ENCODE measurements at places on chromosomes 7 and 10.

- no peak for DNase-seq
These were observed 384.9 kb downstream of the THSD7A start for GRCh38 chr7:11447106-11447505.

- DNase-seq: no peak
These were observed 22.0 kb downstream of the SUN3 start for GRCh38 chr7:48006866-48007265.

DNA sequence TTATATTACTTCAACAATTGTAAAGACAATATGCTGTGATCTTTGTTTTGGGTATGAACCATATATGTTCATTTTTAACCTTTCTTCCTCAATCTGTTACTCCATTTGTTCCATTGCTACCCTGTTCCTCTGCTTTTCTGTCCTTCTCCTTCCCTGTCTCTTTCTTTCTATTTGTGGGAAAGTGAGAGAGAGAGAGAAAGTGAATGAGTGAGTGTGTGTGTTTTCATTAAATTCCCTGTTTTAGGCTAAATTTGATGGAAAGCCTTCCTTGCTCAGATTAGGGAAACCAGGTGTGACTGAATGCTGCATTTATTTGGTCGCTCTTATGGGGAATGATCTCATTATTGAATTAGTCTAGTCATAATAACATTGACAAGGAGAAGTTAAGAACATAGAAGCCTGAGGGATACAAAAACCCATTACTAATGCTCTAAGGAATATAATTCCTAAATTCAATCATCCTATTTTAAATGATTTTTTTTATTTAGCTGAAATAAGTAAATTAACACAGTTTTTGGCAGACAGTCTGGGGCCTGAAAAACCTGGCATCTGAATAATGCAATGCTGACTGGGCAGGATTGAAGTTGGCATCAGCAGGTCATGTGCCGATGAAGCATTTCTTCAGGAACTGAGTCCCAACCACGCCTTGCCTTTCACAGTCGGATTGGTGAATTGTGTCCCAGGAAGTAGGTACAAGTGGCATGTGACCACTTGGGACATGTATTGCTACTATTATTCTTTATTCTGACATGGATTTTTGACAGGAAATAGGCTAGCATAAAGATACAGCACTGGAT lies 117.6 kb upstream of the LRGUK start:
- DNase-seq: no peak

DNA sequence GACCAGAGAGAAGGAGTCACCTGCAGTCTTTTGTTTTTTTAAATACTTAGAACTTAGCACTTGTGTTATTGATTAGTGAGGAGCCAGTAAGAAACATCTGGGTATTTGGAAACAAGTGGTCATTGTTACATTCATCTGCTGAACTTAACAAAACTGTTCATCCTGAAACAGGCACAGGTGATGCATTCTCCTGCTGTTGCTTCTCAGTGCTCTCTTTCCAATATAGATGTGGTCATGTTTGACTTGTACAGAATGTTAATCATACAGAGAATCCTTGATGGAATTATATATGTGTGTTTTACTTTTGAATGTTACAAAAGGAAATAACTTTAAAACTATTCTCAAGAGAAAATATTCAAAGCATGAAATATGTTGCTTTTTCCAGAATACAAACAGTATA lies 13.5 kb downstream of the GHITM start:
- DNase-seq: no peak

DNA sequence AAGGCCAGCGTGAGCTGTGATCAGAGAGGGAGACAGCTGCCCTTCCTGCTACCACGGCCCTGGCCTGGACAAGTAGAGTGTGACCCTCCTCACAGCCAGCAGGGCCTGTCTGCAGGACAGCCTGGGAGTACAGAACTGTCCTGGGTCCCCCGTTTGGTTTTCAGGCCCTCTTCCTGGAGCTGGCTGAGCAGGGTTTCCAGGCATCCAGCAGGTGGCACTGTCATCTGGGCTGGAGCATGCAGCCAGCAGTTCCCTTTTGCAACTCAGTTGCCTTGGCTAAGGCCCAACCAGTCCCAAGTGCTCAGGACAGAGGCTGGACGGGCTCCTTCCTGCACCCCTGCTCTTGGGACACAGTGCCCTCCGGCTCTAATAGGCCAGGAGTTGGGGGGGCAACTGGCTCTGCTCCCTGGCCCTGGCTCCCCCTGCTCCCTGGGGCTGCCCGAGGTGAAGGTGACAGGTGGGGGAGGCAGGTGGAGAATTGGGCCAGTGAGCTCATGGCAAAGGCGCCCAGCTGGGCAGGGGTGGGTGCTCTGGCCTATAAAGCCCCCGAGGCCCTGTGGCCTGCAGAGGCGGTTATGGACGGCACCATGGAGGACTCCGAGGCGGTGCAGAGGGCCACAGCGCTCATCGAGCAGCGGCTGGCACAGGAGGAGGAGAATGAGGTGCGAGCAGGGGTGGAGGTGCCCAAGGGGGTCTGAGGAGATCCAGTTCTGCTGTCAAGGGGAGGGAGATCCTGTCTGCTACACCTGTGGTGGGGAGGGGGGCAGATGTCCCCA lies at the start of gene ANKRD2:
Gene ANKRD2 (plus strand): TSS at position 566 of the 776 bp plus-strand sequence. CDS start 10 bp downstream, at position 576.
- no peak for DNase-seq

GRCh38 chr10:62831346-62831745 lies 15.2 kb upstream of the EGR2 start:
- no peak for DNase-seq

- DNase-seq: no peak
These were observed 181.9 kb downstream of the USP6NL start for GRCh38 chr10:11429439-11430052.

DNA sequence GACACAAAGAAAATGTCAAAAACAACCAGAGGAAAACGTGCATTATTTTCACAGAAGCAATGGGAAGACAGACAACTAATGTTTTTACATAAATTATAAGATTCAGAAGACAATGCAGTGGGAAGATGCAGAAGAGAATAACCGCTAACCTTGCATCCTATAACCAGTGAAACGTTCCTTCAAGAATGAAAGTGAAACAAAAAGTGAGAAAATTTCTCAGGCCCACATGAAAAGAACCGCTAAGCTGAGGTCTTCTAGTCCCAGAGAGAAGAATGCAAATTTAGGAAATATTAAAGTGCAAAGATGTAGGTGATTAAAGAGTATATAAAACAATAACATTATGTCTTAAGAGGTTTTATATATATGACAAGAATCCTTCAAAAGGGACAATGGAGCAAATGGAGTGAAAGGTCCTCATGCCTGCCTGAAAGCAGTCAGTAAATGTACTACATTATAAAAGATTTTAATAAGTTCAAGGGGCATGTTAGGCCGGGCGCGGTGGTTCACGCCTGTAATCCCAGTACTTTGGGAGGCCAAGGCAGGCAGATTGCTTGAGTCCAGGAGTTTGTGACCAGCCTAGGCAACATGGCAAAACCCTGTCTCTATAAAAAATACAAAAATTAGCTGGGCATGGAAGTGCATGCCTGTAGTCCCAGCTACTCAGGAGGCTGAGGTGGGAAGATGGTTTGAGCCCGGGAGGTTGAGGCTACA lies 43.1 kb upstream of the DDC start:
- DNase-seq: no peak

DNA sequence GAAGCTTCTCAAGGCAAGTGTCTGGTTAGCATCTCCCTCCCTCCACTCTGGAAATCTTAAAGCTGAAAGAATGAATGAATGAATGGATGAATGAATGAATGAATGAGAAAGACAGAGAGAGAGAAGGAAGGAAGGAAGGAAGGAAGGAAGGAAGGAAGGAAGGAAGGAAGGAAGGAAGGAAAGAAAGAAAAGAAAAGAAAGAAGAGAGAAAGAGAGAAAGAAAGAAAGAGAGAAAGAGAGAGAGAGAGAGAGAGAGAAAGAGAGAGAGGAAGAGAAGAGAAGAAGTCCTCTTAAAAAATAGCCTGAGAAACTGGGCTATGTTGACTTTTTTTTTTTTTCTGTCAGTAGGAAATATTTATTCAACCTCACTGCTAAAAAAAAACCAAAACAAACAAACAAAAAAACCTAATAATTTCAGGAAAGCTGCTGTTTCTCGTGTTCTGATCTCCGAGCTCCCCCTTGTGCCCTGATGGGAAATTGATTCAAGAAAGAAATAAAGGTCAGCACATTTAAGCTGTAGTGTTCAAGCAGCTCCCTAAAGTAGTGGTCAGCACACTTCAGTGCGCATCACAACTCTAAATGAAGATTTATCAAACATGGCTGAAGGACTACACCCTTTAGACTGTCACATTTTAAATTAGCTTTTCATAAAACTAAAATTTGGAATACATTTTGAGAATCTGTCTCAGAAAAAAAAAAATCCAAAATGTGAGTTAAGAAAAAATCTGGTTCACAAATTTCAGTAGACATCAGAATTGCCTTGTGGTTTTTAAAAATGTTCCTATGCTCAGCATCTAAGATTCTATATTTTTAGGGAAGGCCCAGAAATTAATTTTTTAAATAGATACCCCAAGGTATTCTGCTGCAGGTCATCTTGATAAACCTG lies 154.3 kb downstream of the ELAPOR2 start:
- no peak for DNase-seq

DNA sequence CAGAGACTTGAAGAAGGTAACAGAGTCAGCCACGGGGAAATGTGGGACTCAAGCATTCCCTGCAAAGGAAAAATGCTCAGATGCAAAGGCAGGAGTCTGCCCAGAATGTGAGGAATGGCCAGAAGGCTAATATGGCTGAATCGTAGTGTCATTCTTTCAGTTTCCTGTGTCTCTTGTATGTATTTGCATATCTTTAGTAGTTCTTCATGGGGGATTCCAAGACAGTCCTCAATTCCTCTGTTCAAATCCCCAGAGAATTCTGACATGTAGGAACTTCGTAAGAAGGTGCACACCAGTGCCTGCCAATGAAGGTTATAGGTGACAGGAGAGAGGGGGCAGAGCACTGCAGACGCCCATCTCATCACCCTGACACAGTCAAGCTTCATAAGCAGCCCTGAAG lies 154.4 kb downstream of the CACNB2 start:
- DNase-seq: no peak

DNA sequence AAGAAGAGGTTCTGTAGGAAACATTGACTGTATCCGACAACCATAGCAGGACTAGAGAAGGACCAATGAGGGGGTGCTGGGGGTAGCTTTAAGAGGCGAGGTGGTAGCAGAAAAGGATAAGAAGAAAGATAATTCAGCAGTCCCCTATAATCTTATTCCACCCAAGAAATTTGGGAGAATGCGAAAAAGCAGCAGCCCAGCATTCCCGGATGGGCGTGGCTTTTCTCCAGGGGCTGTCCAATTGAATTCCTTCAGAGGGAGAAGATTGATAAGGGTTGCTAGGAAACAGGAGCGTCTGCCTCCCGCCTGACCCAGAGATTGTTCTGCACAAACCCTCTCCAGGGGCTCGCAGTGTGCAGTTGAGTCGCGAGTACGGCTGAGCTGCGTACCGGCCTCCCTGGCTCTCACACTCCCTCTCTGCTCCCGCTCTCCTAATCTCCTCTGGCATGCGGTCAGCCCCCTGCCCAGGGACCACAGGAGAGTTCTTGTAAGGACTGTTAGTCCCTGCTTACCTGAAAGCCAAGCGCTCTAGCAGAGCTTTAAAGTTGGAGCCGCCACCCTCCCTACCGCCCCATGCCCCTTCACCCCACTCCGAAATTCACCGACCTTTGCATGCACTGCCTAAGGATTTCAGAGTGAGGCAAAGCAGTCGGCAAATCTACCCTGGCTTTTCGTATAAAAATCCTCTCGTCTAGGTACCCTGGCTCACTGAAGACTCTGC lies at the start of gene GRM3:
Gene GRM3 (plus strand): TSS at position 349 of the 721 bp plus-strand sequence. CDS start 121,237 bp downstream, outside the sequence.
- DNase-seq: no peak

GRCh38 chr10:17673471-17674061 lies 29.6 kb downstream of the STAM start:
- DNase-seq: no peak

DNA sequence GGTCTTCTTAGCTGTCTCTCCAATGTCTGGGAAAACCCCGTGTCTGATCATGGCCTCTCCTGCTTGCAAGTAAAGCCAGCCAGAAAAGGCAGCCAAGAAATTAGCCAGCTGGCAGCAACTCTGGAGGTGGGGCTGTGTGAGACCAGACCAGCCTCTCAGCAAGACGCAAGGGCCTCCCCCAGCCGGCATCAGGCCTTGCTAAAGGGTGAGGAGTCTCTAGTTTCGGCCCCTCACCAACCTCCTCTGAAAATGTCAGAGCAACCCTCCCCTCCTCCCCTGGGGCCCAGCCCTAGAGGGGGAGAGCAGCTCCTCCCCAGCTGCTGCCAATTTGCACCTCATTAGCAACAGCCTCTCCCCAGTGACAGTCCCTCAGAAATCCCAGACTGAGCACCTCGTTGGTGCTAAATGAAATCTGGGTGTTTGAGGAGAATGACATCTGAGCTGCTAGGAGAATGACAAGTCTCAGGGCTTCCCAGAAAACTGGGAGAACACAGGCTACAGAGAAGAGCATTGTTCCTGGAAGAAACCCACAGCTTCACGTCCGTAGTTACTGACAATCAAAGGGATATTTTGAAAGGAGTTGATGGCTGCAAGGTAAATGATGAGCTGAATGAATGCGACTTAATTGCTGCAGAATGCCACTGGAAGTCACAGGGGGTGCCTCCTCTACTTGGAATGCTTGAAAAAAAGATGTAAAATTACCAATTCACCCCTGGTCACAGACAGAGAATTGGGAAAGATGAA lies 25.9 kb downstream of the DGKI start:
- no peak for DNase-seq
